Neural progenitor cell (in vitro differentiated cells): ENCODE measurements at places on chromosomes 1 and 21. TPM values are rescaled to one million over a fixed set of nuclear protein-coding genes. Genes with fewer than 3 reads are reported as not detected.
A peak's percentile ranks its signal among the peaks of the same experiment; 100 is the strongest.

OR6K6 gene
- not detected in 2 replicates for total RNA-seq

IVL gene
- not detected in 2 replicates for total RNA-seq

CIART gene
- total RNA-seq = 22.6 and 25.3 TPM in 2 replicates

RNF223 gene
- total RNA-seq = not detected in 2 replicates

BRINP3 gene
- total RNA-seq = 0.03 TPM in 1 of 2 replicates, not detected in the other

RCAN3 gene
- total RNA-seq = 7.5 and 9.3 TPM in 2 replicates

CELA2B gene
- total RNA-seq = not detected in 2 replicates

CDA gene
- 0.64 and 0.96 TPM in 2 replicates for total RNA-seq

ESPN gene
- 7.1 and 11.0 TPM in 2 replicates for total RNA-seq

TNFRSF18 gene
- not detected in 2 replicates for total RNA-seq

USP1 gene
- 67.7 and 106 TPM in 2 replicates for total RNA-seq

MMEL1 gene
- total RNA-seq = 0.19 and 0.31 TPM in 2 replicates

GRCh38 chr21:45611939-45612664, 31.4 kb upstream of the PCBP3 start:
- H3K4me3 ChIP-seq = no peak overlapping the region
- H3K36me3 ChIP-seq = no peaks in the 10 kb centered on the region
- no peaks in the 10 kb centered on the region for H3K27me3 ChIP-seq
- no peaks in the 10 kb centered on the region for H3K4me1 ChIP-seq

- no peaks in the 10 kb centered on the region for H3K36me3 ChIP-seq
- DNase-seq = no peak
- no peak overlapping the region for H3K27ac ChIP-seq
- no peak overlapping the region for H3K4me3 ChIP-seq
- peaks cover 38% of the 10 kb centered on the region for H3K4me1 ChIP-seq
- no peaks in the 10 kb centered on the region for H3K27me3 ChIP-seq
These were observed 52.4 kb upstream of the SLC2A1 start for GRCh38 chr1:43011020-43011419.

GRCh38 chr1:65422241-65423203, 2.1 kb downstream of the LEPR start:
- H3K4me3 ChIP-seq = peak overlapping the region; percentile 93

DNA sequence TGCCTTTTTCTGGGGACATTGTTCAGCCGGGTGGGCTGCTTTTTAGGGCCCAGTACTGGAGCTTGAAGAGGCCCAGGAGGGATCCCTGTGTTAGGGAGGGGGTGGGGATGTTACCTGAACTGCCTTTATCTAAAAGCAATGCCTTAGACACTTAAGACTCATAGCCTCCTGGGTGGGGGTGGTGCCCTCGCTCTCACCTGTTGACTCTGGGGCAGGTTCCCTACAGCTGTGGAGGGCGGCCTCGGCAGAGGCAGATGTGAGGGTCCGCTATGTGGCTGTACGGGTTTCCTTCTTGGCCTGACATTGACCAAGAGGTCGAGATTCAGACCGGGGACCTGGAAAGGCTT, 716 bp downstream of the INAVA start:
- H3K27me3 ChIP-seq = no peaks in the 10 kb centered on the region
- H3K36me3 ChIP-seq = no peaks in the 10 kb centered on the region
- H3K4me3 ChIP-seq = no peak overlapping the region
- H3K27ac ChIP-seq = no peak overlapping the region

GRCh38 chr1:152870831-152871730, 7.0 kb upstream of the SMCP start:
- no peak overlapping the region for H3K27ac ChIP-seq
- H3K27me3 ChIP-seq = no peaks in the 10 kb centered on the region
- DNase-seq = peak; percentile 3
- no peaks in the 10 kb centered on the region for H3K4me1 ChIP-seq
- no peak overlapping the region for H3K4me3 ChIP-seq

- no peaks in the 10 kb centered on the region for H3K4me1 ChIP-seq
- peak; percentile 5 for DNase-seq
- H3K4me3 ChIP-seq = no peak overlapping the region
These were observed 432.9 kb downstream of the PLA2G4A start for GRCh38 chr1:187261637-187262036.

- peaks cover 3% of the 10 kb centered on the region for H3K4me1 ChIP-seq
- DNase-seq = no peak
- H3K27ac ChIP-seq = no peak overlapping the region
- no peak overlapping the region for H3K4me3 ChIP-seq
These were observed 5.8 kb upstream of the LAD1 start for GRCh38 chr1:201404722-201405483.

GRCh38 chr1:244280859-244281258, 170.8 kb downstream of the ADSS2 start:
- H3K36me3 ChIP-seq = no peaks in the 10 kb centered on the region
- no peaks in the 10 kb centered on the region for H3K27me3 ChIP-seq

GRCh38 chr1:2801046-2801445, 447 bp downstream of the TTC34 start:
- no peaks in the 10 kb centered on the region for H3K27me3 ChIP-seq
- no peak overlapping the region for H3K4me3 ChIP-seq
- no peak for DNase-seq
- no peak overlapping the region for H3K27ac ChIP-seq
- no peaks in the 10 kb centered on the region for H3K36me3 ChIP-seq
- H3K4me1 ChIP-seq = no peaks in the 10 kb centered on the region

DNA sequence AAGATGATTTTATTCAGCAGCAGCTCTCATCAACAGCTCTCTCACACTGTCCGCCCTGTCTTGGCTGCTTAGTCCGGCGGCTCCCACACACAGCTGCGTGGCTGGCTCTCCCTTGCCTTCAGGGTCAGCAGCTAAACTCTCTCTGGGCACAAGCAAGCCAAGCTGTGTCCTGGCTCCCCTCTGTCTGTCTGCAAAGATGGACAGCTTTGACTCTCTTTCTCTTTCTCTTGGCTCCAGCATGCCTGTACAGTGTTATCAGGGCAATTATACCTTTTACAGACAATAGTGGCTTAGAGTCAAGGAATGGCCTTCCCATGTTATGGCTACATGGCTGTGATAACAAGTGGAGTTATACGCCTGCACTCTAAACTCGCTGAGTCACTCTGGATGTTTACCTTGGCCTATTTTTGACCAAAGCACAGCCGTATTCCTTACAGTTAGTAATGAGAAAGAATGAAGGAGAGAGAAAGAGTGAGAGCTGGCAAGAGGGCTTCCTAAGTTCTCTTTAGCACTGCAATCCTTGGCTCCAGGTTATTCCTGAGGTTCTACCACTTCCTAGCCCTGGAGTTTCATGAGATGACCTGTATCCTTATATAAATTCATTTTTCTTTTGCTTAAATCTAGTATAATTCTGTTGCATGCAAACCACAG, 59.9 kb upstream of the ZSWIM5 start:
- H3K27me3 ChIP-seq = no peaks in the 10 kb centered on the region
- no peaks in the 10 kb centered on the region for H3K36me3 ChIP-seq
- no peak overlapping the region for H3K27ac ChIP-seq

GRCh38 chr1:94514095-94514727, 27.3 kb downstream of the F3 start:
- no peaks in the 10 kb centered on the region for H3K4me1 ChIP-seq
- H3K4me3 ChIP-seq = no peak overlapping the region
- peak; percentile 66 for DNase-seq
- H3K27me3 ChIP-seq = no peaks in the 10 kb centered on the region

GRCh38 chr1:66767626-66768025, 15.4 kb downstream of the DYNLT5 start:
- H3K4me1 ChIP-seq = no peaks in the 10 kb centered on the region
- no peak overlapping the region for H3K27ac ChIP-seq
- no peaks in the 10 kb centered on the region for H3K27me3 ChIP-seq
- no peak overlapping the region for H3K4me3 ChIP-seq
- H3K36me3 ChIP-seq = no peaks in the 10 kb centered on the region

GRCh38 chr1:36849956-36850355, 184.4 kb downstream of the GRIK3 start:
- H3K27ac ChIP-seq = no peak overlapping the region
- H3K36me3 ChIP-seq = no peaks in the 10 kb centered on the region
- peaks cover 32% of the 10 kb centered on the region for H3K4me1 ChIP-seq
- no peaks in the 10 kb centered on the region for H3K27me3 ChIP-seq

DNA sequence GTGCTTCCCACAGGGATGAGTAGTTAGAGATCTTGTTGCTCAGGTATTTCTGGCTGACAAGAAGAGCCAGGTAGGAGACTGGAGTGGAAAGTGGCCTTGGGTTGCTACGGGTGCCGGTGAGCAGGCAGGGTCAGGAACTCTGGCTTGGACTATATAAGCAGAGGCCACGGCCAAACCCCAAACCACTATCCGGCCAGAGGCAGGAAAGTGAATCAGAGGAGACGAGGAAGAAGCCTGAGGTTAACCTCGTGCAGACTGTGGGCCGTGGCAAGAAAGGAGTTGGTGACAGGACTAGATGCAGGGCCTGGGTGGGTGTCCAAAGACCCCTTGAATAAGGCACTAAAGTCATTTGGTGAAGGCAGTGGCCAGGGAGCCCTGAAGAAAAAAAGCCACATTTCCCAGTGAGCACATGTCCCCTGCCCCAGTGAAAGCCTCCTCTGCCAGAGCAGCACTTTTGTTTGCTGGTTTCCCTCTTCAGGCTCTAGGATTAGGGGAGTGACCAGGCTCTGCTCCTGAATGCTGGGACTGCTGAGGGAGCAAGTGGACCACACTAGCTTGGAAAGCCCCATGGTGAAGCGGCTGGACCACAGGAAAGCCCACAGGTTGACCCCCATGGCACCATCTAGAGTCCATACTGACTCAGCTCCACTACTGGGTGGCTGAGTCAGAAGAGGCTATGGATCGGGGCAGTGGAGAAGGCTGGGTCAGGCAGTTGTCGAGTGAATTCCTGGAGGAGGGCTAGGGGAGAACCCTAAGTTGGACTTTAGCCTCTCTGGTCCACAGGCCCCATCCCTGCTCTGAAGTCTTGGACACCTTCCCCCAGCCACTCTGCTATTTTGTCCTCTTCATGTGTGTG, 23.4 kb downstream of the CSF1 start:
- H3K4me3 ChIP-seq = no peak overlapping the region
- H3K27me3 ChIP-seq = no peaks in the 10 kb centered on the region
- H3K36me3 ChIP-seq = no peaks in the 10 kb centered on the region
- no peak overlapping the region for H3K27ac ChIP-seq
- H3K4me1 ChIP-seq = peaks cover 26% of the 10 kb centered on the region
- DNase-seq = no peak

- peaks cover 4% of the 10 kb centered on the region for H3K4me1 ChIP-seq
- H3K4me3 ChIP-seq = no peak overlapping the region
- no peak overlapping the region for H3K27ac ChIP-seq
These were observed 14.3 kb upstream of the WDTC1 start for GRCh38 chr1:27220096-27220495.

DNA sequence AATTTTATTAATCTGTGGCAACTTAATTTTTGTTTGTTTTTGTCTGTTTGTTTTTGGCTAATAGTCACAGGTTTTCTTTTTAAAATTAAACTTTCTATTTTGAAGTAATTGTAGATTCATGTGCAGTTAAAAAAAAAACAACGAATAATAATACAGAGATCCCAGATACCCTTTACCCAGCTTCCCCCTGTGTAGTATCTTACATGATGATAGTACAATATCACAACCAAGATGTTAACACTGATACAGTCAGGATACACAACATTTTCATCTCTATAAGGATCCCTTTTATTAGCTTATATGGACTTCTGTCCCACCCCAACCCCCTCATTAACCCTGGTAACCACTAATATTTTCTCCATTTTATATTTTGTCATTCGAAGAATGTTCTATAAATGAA, 5.9 kb downstream of the VPS45 start:
- no peaks in the 10 kb centered on the region for H3K27me3 ChIP-seq
- no peak overlapping the region for H3K4me3 ChIP-seq
- H3K36me3 ChIP-seq = peaks cover 24% of the 10 kb centered on the region
- no peak overlapping the region for H3K27ac ChIP-seq
- no peak for DNase-seq
- peaks cover 2% of the 10 kb centered on the region for H3K4me1 ChIP-seq

GRCh38 chr1:230550428-230550827, 91.9 kb upstream of the COG2 start:
- no peaks in the 10 kb centered on the region for H3K36me3 ChIP-seq
- no peak for DNase-seq
- H3K27me3 ChIP-seq = no peaks in the 10 kb centered on the region
- H3K4me3 ChIP-seq = no peak overlapping the region
- H3K27ac ChIP-seq = no peak overlapping the region

DNA sequence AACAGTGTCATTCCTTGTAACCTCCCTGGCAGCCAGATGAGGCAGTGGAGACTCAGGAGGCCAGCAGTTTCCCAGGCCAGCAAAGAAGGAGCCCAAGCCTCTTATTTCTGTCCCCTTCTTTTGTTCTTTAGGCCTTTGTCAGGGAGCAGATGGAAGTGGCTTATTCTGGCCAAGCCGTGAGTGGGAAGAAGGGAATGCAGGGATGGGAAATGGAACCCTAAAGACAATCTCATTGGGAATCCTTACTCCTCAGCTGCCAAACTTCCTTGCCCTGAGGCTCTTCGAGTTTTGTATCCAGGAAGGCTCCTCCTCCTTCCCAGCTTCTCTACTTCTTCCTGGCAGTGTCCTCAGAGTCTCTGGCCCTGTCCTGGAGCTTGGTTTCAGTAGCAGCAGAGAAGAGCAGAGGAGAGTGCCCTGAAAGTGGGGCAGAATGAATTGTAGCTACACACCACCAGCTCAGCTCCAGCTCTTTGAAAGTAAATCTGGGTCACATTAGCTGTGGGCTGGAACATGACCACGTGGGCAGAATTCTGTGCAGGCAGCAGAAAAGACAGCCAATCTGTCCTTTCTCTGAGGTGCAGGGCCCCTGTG, 63.9 kb downstream of the NDUFS5 start:
- DNase-seq = peak; percentile 75
- no peaks in the 10 kb centered on the region for H3K27me3 ChIP-seq
- H3K4me3 ChIP-seq = no peak overlapping the region
- peak overlapping the region; percentile 76 for H3K27ac ChIP-seq
- H3K36me3 ChIP-seq = no peaks in the 10 kb centered on the region

GRCh38 chr1:18343581-18343980, 137.1 kb upstream of the KLHDC7A start:
- peaks cover 9% of the 10 kb centered on the region for H3K4me1 ChIP-seq
- H3K27me3 ChIP-seq = no peaks in the 10 kb centered on the region
- DNase-seq = no peak
- no peaks in the 10 kb centered on the region for H3K36me3 ChIP-seq
